ENCODE measurements at places on chromosomes 5 and 9.

DNA sequence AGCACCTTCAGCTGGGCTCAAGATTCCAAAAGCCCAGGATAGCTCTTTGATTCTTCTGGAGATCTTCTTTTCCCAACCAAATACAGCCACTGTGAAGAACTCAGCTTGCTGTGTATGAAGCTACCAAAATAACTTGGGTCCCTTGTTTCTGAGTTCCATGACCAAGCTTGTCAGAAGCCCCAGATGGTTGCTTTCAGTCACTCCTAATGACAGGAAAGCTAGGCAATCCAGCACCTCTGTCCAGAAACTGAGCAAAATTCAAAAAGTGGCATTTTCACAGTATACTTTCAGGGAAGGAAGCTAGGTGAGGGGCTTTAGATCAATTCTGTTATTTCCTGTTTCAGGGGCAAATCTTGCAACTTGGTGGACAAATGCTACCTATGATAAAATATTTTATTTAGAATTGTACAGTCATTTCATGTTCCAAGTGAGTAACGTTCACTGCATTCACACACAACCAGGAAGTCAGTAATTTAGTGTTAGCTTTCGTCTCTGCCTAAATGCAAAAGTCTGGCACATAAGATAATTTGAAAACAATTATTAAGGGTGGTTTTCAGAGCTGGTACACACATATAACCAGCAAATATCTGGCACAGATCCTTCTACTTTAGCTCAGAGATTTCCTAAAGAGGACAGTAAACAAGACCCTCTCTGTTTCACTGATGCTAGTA is 330.1 kb downstream of the GLIS3 start:
- no peak for DNase-seq

DNA sequence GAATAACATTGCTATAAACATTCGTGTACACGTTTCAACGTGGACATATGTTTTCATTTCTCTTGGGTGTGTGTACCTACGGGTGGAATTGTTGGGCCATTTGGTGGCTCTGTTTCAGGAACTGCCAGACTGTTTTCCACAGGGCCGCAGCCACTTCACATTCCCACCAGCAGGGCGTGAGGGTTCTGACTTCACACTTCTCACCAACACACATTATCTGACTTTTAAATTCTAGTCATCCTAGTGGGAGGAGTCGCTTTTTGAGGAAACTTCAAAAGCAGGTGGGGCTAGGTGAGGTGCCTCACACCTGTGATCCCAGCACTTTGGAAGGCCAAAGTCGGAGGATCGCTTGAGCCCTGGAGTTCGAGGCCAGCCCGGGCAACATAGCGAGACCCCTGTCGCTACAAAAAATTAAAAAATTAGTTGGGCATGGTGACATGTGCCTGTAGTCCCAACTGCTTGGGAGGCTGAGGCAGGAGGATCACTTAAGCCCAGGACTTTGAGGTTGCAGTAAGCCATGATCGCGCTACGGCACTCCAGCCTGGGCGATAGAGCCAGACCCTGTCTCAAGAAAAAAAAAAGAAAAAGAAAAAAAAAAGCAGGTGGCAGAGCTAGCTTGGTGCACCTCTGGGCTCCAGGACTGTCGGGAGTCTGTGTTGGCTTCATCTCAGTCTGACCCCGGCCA is 28.5 kb downstream of the TSPAN17 start:
- DNase-seq = peak; percentile 39

- no peak for DNase-seq
These were observed 155.2 kb upstream of the ISL1 start for GRCh38 chr5:51227963-51228470.

GRCh38 chr5:3818624-3819023 is 223.0 kb downstream of the IRX1 start:
- no peak for DNase-seq

DNA sequence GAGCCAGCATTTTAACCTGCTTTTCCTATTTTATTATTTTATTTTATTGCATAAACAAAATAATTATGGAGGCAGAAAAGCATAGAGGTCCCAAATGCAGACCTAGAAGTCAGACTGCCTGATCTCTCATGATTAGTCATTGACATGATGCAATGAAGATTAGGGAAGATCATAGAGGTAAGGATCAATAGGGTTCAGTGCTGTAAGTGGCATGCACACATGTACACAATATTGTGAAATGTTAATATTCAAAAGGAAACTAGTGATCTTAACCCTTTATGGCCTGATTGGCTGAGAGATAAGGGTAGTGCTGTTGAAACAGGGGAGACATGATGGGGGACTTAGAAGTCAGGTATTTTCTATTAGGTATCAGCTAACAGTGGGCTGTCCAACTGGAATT is 1.1 kb upstream of the FRRS1L start:
- DNase-seq = no peak

- DNase-seq = no peak
These were observed 69.8 kb downstream of the GALNT10 start for GRCh38 chr5:154260224-154260927.

GRCh38 chr9:21543187-21543586 is 61.1 kb upstream of the IFNE start:
- no peak for DNase-seq

- DNase-seq = no peak
These were observed 56.0 kb downstream of the NIPAL4 start for GRCh38 chr5:157516006-157516405.

GRCh38 chr5:134141331-134142050 is 27.0 kb downstream of the TCF7 start:
- DNase-seq = no peak

DNA sequence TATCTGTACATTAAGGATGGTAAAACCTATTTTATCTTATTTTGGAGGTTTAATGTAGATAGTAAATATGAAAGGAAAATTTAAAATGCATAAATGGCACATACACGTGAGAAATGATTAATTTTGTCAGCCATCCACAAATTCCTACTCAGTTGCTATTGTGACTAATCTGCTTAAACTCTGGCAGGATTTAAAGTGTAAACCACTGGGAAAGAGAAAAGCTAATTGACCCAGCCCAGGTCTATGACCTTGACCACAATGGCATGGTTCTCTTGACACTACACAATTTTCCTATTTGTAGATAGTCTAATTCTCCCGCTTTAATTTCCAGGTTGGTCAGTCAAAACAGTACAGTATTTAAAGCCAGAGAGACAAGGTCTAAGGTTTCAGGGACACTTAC is 459.0 kb upstream of the KLF4 start:
- DNase-seq = no peak

- no peak for DNase-seq
These were observed 3.8 kb downstream of the FAM219A start for GRCh38 chr9:34454571-34455065.

- no peak for DNase-seq
These were observed 34.0 kb upstream of the FCHO2 start for GRCh38 chr5:72921886-72922285.

DNA sequence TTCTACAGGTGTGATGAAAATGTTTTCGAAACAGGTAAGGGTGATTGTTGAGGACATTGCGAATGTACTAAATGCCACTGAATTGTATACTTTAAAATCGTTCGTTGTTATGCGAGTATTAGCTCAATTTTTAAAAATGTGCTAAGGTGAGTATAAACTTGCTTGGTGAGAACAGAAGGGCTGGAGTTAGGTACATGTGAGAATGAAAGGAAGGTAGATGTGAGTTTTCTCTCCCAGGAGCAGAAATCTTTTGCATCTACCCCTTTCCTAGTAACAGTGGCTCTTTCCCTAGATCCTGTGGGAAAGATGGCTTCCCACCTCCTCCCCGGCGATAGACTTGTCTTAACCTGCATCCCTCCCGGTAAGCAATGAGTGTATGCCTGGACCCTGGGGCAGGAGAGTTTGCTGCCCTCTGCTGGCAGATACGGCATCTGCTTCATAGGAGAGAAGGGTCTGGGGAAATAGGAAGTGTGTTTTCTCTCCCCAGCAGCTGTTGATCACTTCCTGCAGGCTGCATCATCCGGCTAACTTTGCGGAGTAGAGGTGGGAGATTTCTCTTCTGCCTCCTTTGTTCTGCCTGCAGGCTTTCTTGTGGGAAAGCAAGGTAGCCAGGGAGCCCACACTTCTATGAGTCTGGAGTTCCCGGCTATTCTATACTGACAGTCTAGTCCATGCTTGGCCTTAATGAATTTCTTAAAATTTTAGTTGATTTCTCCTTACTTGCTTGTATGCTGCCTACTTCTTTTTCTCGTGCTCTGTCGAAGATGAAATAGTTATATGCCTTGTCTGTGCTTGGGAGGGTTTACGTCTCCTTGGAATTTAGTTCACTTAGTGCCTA is 373.3 kb upstream of the SEMA6A start:
- peak; percentile 73 for DNase-seq

- DNase-seq = peak; percentile 86
These were observed 36.5 kb downstream of the PLEKHG4B start for GRCh38 chr5:128446-128845.

GRCh38 chr5:167967494-167968177 is 323.8 kb upstream of the WWC1 start:
- DNase-seq = no peak

DNA sequence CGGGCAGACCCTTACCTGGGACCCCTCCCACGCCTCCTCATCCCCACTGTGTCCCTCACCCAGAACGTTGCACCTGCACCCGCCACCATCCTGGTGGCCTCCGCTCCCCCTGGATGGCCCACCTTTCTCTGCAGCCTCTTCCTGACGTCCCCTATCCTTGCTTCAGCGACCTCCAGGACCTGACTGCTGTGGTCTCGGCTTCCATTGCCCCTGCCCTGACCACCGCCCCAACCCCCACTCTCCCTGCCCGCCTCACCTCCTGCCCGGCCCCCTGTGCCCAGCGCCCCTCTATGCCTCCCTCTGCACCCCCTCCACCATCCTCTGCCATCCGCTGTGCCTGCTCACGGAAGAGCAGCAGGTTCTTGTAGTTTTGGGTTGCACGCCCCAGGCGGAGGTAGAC is 2.2 kb downstream of the LCN10 start:
- DNase-seq = no peak

GRCh38 chr5:58940446-58940845 is 357.6 kb downstream of the RAB3C start:
- DNase-seq = no peak

- DNase-seq = no peak
These were observed 157.5 kb downstream of the COMMD10 start for GRCh38 chr5:116242343-116242742.

DNA sequence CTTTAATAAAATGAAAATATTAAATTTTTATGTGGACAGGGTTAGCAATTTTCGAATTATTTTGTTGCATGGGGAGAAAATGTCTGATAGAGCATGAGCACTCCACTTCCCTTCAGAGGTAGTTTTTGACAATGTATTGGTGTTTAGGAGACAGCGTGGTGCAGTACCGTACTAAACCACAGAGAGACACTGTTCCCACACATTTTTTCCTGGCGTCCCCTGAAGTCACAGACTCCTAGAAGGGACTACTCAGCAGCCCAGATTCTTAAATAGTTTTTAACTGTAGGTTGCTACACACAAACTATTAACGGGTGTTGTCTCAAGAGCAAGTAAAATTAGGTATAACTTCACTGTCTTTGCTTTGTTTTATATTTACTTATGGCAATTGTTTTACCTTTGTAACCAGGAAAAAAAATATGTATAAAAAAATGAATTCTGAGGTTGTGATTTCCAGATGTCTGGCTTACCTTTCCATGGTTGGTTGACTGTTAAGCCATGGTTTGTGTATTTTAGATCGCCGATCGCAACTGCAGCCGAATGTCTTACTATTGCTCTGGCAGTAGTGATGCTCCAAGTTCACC is 171.2 kb downstream of the DOCK8 start:
- peak; percentile 54 for DNase-seq

DNA sequence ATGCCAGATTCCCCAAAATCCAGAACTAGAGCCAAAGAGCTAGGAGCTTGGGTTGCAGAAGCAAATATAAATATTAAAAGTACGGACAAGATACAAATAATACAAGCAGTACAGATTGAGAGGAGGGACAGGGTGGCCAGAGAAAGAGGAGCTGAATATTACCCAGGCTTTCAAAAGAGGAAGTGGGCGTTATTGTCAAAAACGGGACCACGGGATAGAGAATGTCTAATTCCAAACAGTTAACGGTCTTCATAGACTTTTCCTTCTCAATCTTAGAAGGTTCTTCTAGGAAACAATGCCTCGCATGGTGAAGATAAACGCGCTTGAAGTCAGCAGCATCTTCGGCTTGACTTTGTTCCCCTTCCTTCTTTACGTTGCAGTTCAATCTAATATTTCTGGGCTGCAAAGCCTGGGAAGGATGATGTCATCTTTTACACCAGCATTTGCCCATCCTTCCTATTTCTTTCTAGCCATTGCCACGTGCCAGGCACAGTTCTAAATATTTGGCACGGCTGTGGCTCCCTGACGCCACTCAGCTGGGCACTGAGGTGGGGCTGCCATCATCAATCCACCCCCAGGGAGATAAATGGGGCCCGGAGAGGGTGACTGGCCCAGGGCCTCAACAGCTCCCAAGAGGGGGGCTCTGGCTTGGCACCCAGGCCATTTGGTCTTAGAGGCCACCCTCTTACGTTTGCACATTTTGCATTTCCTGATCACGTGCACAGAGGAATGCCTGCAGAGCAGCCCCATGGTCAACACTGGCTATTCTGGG is 16.3 kb upstream of the OLFM1 start:
- no peak for DNase-seq

- no peak for DNase-seq
These were observed 54.4 kb downstream of the EBF1 start for GRCh38 chr5:159045165-159045811.

- DNase-seq = no peak
These were observed 13.2 kb downstream of the TICAM2 start for GRCh38 chr5:115589043-115589442.

GRCh38 chr5:164090358-164090757 is 584.9 kb downstream of the MAT2B start:
- no peak for DNase-seq

- no peak for DNase-seq
These were observed 25.8 kb downstream of the CEL start for GRCh38 chr9:133087429-133088145.

- no peak for DNase-seq
These were observed 51.9 kb downstream of the COL27A1 start for GRCh38 chr9:114207034-114207810.

DNA sequence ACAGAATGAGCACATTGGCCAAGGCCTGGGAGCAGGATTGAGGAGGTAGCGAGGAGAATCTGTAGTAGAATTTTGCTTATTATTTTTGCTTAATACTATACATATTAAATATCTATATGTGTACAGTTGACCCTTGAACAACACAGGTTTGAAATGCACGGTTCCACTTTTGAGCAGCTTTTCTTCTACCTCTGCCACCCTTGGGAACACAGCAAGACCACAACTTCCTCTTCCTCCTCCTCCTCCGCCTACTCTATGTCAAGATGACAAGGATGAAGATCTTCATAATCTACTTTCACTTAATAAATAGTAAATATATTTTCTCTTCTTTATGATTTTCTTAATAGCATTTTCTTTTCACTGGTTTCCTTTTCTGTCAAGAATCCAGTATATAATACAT is 541.4 kb downstream of the KCTD16 start:
- no peak for DNase-seq

GRCh38 chr9:108077556-108077955 is 588.0 kb upstream of the KLF4 start:
- DNase-seq = no peak

GRCh38 chr5:43078956-43079355 is 38.8 kb upstream of the ANXA2R start:
- DNase-seq = no peak

DNA sequence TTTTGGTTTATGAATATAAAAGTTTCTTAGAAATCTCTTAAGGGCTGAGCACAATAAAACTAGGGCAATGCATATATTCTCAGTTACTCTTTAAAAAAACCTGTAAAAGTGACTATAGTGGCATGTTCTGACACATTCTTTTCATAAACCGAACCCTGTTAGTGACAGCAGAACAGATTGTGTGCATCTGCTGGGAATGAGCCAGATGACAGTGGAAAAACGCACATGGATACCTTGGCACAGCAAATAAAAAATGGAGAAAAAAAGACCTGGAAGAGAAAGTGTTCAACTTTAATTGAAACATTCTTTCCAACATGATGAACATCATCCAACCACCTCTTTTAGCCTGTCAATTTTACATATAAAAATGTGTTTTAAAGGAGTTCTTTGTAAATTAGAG is 12.7 kb downstream of the MEF2C start:
- no peak for DNase-seq

Data from RPMI8226 (cell line).